ENCODE measurements at places on chromosomes 11 and 22. TPM values are rescaled to one million over a fixed set of nuclear protein-coding genes. Genes with fewer than 3 reads are reported as not detected.
A peak's percentile ranks its signal among the peaks of the same experiment; 100 is the strongest.

SULT4A1 gene
- not detected for total RNA-seq

TRIM51 gene
- not detected for total RNA-seq

DNA sequence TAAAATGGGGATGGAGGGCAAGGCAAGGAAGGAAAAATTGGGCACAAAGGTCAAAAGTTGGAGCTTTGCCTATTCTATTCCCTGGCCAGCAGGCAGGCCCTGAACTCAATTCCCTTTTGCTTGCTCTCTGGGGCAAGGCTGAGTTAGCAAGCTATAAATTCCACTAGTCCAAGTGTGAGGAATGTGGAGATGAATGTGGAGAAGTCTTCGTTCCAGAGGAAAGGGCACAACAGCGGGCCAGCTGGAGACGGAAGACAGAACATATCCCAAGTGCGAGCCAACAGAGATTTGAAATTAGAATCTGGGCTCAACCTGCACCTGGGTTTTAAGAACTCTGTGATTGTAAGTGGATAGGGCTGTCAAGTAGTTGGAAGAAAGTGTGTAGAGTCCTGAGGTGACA, 29.5 kb upstream of the FZD4 start:
- DNase-seq = no peak

DNA sequence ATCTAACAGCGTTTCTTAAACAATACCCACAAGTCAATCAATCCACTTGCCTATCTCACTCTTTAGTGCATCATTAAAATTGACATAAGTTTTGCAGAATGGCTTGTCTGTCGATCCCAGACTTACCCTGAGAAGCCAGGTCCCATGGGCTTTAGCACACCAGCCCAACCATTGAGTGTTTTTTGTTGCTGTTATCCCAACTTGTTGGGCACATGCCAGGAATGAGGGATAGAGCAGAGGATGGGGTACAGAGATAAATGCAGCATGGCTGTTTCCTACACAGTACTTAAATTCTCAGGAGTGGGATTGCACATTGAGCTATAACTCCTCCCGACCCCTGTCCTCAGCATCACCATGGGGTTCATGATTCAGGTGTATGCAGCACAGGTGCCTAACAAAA, 64.2 kb upstream of the RASSF10 start:
- DNase-seq = no peak

GRCh38 chr11:63242089-63242781, 1.2 kb downstream of the SLC22A25 start:
- DNase-seq = no peak

DNA sequence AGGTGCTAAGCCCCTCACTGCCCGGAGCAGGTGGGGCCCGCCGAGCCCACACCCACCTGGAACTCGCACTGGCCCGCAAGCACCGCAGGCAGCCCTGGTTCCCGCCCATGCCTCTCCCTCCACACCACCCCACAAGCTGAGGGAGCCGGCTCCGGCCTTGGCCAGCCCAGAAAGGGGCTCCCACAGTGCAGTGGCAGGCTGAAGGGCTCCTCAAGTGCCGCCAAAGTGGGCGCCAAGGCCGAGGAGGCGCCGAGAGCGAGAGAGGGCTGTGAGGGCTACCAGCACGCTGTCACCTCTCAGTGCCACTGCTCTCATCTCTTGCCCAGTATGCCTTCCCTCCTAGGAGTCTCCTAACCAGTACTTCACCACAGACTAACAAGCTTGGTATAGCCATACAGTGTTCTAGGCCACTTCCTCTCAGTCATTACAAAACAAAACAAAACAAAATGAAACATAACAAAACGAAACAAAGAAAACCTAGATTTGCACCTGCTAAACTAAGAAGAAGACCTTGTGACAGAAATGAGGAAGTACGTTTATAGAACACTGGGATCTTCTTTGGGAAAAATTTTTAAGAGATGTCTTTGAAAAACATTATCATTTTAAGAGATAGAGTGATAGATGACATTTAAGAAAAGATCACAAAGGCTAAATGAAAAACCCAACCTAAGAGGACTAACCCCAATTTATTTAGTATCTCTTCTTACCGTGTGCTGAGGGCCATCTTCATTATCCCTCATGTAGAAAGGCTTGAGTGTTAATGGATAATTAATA, 47.7 kb upstream of the GAB2 start:
- DNase-seq = peak; percentile 32

LRRC55 gene
- not detected for total RNA-seq

DNA sequence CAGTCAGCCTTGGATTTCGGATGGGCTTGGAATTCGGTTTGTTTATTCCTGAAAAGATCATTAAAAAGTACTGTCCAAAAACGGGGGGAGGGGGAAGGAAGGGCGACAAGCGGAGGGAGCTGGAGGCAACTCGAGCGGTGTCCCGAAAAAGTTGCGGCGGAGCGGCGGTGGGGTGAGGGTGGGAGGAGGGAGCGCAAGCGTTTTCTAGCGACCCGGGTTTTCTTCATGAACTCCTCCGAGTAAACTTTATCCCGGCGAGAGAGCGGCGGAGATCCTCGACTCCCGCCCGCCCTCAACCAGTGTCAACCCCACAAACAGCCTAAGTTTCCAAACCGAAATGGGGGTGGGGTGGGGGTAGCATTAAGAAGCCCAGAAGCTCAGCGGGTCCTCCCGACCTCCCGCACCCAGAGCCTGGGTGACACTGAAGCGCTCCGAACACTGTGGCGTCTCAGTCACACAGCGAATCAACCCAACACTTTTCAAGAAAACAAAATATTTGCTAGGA, 133.0 kb upstream of the C11orf58 start:
- DNase-seq = no peak

DNA sequence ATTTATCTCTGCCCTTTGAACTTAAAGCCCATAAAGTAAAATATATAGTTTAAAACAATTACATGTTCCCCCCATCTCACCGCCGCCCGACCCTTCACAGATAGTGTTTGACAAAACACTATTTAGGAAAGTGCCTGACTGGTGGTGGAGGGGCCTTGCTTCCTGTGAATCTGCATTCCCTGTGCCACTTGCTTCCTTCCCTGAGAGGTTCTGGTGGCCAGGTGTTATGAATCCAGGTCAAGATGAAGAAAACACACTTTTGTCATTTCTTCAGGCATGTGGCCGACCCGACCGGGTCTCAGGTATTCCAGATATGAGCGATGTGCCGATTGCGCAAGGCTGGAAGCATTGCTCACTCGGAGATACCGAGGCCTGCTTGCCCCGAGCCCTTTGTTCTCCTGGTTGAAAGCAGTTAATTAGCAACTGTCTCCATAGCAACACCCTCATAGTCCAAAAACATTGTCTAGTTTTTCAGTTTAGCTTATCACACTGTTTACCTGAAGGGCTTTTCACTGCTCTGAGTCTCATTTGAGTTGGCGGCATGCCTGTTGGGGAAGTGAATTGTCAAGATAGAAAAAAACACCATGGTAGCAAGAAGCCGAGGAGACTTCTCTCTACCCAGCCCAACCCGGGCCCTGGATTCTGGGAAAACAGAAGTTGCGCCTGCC, 128.3 kb downstream of the TEAD1 start:
- no peak for DNase-seq

GRCh38 chr11:73838443-73839122, 38.1 kb downstream of the COA4 start:
- DNase-seq = no peak

- DNase-seq = peak; percentile 67
Measured at GRCh38 chr11:66386171-66387069, 14.9 kb upstream of the SLC29A2 start.

- DNase-seq = no peak
Measured at GRCh38 chr11:120633616-120634393, 122.3 kb downstream of the GRIK4 start.

DNA sequence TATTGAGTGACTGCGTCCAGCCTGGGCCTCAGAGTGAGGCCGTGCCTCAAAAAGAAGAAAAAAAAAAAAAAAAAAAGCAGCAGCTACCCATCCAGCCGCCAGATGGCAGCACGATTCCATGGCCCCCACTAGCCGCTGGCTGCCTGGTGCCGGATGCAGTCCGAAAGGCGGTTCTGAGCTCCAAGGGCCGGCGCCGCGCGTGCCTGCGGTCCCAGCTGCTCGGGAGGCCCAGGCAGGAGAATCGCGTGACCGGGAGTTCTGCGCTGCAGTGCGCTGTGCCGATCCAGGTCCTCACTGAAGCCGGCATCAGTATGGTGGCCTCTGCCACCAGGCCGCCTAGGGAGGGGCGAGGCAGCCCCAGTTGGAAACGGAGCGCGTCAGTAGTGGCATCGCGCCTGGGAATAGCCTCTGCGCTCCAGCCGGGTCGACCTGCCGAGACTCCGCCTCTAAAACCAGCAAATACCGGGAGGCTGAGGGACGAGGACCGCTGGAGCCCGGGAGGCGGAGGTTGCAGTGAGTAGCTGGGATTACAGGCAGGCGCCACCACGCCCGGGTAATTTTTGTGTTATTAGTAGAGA, 19.3 kb downstream of the SCARF2 start:
- DNase-seq = peak; percentile 77

KDM4D gene
- 0.14 TPM for total RNA-seq

PAK1 gene
- total RNA-seq = 18.7 TPM

- DNase-seq = no peak
Measured at GRCh38 chr11:123543797-123544196, 110.6 kb downstream of the SCN3B start.

SCGB1D2 gene
- not detected for total RNA-seq

PRR33 gene
- not detected for total RNA-seq

GRCh38 chr11:32396331-32396730, 39.0 kb downstream of the WT1 start:
- no peak for DNase-seq

KRTAP5-7 gene
- not detected for total RNA-seq

- no peak for DNase-seq
Measured at GRCh38 chr11:57410287-57410686, 16.6 kb downstream of the SLC43A3 start.

APOL1 gene
- total RNA-seq = 5.0 TPM

DNA sequence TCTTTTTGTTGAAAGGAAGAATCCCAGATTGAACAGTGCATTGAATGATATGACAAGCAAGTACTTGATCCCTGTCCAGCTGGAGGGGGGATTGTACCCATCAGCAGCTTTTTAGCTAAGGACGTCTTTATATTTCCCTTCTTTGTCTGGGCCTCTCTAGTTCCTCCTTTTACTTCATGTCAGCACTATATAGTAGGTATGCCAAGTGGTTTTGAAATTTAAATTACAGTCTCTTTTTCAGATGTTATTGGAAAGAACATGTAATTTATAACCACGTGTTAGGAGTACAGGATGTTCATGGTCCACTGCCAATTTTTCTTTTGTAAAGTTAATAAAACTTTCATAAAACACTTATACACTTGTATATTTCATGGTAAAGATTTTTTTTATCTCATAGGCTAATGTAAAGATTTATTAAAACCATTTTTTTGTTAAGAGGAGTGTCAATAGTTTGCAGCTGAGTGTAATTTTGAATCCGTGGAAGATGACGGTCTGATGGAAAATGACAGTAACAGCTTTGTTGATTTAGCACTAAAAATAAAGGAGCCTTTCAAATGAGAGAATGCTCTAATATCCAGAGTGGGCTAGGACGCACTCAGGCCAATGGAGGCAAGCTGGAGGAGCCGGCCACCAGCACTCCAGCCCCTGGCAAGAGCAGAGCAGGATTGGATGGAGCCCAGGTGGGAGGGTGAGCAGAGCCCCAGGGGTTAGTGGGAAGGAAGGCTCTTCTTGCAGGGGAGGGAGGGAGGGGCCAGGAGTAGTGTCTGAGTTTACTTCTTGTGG, 488.3 kb downstream of the INSC start:
- DNase-seq = no peak

DNA sequence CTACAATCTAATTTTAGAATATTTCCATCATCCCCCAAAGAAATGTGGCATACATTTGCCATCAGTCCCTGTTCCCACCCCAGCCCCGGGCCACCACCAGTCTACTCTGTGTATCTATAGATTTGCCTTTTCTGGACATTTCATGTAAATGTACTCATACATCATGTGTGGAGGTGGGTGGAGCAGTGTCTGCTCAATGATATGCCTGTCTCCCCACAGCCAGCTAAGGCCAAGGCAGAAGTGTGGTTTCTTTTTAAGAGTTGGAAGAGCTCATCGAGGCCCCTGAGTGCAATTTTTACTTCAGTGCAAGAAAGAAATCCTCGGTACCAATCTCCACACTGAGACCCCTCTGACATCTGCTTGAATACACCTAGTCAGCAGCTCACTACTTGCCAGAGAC, 80.5 kb downstream of the TP53I11 start:
- no peak for DNase-seq

DNA sequence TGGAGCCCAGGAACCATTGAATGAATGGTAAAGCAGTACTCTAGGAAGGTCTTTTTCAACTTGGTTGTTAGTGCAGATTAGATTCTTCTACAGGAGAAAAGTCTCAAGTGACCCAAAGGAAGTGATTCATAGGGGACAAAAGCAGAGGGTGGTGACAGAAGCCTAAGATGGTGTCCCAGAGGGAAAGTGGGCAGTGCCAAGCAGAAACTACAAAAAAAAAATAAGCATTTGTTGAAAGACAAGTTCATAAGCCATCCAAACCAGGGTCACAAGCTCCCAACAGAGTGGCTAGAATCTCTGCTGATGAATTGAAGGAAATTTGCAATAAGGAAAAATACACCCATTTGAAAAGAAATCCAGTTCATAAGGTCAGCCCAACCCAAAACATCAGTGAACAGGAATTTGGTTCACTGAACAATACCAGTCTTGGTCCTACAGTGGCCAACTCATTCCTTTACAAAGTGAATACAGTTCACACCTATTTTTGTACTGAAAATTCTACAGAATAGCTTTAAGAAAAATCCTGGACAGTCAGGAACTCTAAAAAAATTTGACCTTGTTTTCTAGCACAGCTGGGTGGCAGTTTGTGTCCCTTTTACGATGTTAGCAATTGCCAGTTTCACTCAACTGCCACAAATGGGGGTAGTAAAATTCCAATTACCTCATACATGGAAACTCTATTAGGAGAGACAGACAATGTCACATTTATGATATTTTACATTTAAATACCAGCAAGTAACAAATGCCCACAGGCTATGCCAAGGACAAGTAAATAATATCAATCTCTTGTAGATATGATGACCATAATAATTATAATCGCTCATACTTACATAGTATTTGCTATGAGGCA, 21.6 kb upstream of the NUP160 start:
- DNase-seq = no peak

DNA sequence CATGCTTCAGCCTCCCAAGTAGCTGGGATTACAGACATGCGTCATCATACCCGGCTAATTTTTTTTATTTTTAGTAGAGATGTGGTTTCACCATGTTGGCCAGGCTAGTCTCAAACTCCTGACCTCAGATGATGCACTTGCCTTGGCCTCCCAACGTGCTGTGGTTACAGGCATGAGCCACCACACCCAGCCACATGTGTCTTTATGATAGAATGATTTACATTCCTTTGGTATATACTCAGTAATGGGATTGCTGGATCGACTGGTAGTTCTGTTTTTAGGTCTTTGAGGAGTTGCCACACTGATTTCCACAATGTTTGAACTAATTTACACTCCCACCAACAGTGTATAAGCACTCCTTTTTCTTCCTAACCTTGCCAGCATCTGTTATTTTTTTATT, 276.2 kb downstream of the METTL15 start:
- no peak for DNase-seq

DNA sequence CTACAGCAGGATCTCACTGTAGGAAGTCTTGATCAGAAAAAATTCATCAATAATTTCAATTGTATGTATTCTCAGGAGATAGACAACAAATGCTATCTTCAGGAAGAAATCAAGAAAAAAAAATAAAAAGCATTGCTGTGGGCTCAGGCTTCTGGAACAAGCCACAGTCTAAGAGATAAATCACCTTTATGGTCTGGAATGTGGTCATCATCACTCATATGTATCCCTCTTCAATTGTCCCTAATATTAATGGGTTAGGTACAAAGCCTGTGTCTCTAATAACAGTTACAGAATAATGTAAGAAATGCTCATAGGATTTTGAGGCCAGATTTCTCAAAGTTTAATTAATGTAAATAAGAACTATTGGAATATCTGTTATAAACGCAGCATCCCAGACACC, 305.9 kb upstream of the ANO3 start:
- DNase-seq = no peak

MPEG1 gene
- 0.65 TPM for total RNA-seq

Data from CD8-positive, alpha-beta T cell (primary cell).